Activated CD4-positive, alpha-beta T cell treated with anti-CD3 and anti-CD28 coated beads, Interleukin-2, amount 10 ng/mL, durations not matched to agents 7 days and 5 days (primary cell): ENCODE measurements at places on chromosomes 5 and 9. TPM values are rescaled to one million over a fixed set of nuclear protein-coding genes. Genes with fewer than 3 reads are reported as not detected.

VCAN gene
- 0.27 TPM for total RNA-seq

SPATA31C1 gene
- total RNA-seq, result not detected

DRD1 gene
- not detected for total RNA-seq

PIP5KL1 gene
- 4.1 TPM for total RNA-seq

CSF1R gene
- 0.15 TPM for total RNA-seq

OR13C9 gene
- total RNA-seq, result not detected

SAPCD2 gene
- total RNA-seq, result 40.6 TPM
